Activated CD8-positive, alpha-beta memory T cell treated with anti-CD3 and anti-CD28 coated beads for 4 hours (primary cell): ENCODE measurements at places on chromosomes 6 and 20.

GRCh38 chr6:40882323-40882997 lies 156.6 kb downstream of the UNC5CL start:
- no peak for DNase-seq

DNA sequence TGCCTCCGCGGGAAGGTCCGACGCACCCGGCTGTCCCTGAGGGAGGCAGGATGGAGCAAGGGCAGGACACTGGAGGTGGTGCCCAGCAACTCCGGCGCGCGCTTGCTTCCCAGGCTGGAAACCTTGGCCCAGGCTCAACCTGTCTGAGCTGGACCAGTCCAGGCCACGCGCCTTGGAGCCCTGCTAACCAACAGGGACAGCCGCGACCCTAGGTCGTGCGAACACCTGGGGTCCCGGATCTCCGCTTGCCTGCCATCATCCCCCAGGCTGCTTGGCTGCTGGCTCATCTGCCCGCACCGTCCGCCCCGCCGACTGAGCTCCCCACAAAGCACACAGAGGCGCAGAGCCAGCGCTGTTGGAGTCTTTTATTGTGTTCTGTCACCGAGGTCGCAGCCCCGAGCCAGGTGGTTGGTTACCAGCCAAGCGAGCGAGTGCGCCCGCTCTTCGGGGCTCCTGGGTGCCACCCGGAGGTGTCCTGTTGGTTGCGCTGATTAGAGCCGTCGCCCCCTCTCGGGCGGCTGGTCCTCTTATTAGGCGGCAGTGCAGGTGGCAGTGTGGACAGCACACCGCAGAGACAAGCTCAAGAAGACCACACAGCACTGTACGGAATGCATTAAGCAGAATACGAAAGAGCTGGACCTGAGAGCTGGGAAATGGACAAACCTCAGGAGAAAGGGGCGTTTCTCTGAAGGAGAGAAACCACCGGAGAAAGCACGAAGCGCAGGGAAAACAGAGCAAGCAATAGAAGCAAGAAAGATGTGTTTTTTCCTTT lies 3.8 kb downstream of the COL12A1 start:
- DNase-seq, result no peak

DNA sequence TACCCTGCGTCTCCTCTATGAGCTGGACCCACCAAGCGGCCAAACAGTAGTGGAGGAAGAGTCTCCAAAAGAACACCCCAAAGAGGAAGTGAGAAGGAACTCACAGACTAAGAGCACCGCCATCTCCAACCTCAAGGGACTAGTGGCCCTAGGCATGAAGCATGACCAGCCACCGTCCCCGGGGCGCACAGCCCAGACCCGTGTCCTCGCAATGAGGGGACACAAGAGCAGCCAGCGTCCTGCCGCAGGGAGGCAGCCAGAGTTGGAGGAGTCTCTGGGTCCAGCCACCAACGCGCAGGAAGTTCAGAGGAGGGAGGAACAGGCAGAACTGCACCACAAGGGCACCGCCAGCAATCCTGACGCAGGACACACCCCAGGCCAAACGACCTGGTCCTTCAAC lies 72.6 kb downstream of the TAF4 start:
- DNase-seq, result no peak

- DNase-seq, result no peak
Measured at GRCh38 chr6:78611102-78611620, 256.2 kb upstream of the IRAK1BP1 start.

DNA sequence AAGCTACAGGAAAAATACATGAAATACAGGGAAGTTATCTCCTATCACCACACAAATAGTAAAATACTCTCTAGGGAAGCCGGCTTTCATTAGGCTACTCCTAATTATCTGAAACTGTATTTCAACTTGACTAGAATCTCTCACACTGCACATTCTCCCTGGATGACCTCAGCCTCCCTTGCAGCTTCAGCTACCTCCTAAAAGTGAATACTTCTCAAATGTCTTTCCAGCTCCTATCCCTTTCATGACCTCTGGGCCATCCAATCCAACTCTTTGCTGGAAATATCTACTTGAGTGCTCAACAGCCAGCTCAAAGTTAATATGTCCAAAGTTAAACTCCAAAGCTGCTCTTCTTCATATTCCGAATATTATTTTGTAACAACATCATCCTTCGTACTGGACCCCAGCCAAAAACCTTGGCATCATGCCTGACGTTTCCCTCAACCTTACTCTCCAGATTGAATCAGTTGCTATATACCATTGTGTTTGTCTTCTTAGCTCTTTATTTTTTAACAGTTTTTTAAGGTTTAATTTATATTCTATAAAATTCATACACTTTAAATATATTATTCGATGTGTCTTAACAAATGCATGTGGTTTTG lies 29.4 kb upstream of the KIF6 start:
- no peak for DNase-seq

DNA sequence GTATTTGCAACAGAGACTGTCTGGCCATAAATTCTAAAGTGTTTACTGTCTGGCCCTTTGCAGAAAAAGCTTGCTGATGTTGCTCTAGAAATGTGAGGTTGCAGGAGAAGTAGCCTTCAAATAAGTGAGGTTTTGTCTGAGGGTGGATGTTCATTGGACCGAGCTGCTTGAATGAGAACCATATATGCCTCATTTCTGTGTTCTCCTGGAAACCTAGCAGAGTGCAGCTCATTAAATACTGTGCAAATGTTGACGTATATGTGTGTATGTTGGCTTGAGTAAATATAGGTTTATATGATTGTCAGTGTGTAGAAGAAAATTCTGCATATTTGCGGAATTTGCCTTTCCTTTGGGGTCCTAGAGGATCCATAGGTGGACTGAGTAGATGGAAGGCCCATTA lies 39.0 kb downstream of the CHMP4B start:
- no peak for DNase-seq

- DNase-seq, result no peak
Measured at GRCh38 chr6:33828452-33828763, 24.6 kb upstream of the MLN start.

GRCh38 chr20:50358971-50359370 lies 151.2 kb upstream of the PTPN1 start:
- no peak for DNase-seq

DNA sequence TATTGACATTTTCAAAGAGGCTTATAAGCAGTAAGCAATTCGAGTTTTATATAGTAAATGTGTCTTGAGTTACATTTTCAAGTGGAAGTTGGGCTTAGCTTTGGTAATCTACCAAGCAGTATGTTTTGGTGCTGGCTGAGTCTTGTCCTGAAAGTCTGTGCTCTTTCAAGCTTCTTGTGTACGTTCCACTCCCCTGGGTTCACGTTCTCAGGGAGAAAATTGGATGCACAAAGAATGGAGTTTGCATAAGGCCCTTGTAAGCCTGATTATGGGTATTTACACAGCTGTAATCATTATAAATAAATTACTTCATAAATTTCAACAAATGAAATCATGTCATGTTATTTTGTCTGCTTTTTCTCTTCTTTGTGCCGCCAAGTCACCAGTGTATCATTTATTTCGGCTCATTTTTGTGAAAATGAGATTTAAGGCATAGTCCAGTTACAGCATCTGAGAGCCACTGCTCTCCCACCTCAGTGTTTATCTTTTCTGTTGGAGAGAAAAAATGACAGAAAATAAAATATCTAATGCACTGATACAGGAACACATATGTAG lies 262.5 kb downstream of the BTBD3 start:
- no peak for DNase-seq

- no peak for DNase-seq
Measured at GRCh38 chr6:159464816-159465215, 228.2 kb downstream of the SOD2 start.

- no peak for DNase-seq
Measured at GRCh38 chr20:38770546-38770945, 22.3 kb downstream of the ACTR5 start.

GRCh38 chr20:3233991-3234498 lies 4.9 kb downstream of the SLC4A11 start:
- no peak for DNase-seq

DNA sequence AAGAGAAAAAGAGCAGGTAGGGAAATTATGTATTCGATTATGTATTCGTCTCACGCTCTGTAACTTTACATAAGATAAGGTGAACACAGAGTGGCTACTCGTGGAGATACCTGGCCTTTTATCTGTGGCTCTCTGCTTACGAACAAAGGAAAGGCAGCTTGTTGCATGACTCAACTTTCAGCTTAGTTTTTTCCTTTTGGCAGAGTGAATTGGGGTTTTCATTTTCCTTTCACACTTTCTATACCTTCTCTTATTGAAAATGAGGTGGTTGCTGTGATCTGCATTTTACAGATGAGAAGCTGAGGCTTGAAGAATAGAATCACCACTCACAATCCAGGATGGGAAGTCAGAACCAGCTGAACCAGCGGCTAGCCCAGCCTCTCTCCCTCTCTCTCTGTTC lies 13.3 kb upstream of the KCNK15 start:
- DNase-seq, result no peak

DNA sequence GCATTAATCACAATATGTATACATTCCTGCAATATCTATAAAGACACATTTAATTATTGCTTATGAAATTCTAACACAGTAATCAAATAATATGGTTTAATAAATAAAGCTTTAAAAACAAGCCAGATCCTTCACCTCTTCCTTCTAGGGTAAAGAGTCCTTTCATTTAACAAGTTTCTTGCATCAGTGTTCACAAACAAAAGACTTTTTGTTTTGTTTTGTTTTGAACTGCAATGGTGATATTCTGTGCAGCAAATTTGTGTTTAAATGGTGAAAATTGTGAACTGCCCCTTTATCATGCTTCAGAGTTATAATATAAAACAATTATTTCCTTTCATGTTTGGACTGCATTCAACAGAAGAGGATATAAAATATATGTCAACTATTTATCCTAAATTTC lies 177.3 kb downstream of the EPHA7 start:
- no peak for DNase-seq

- no peak for DNase-seq
Measured at GRCh38 chr6:39153766-39154397, 38.9 kb upstream of the SAYSD1 start.

DNA sequence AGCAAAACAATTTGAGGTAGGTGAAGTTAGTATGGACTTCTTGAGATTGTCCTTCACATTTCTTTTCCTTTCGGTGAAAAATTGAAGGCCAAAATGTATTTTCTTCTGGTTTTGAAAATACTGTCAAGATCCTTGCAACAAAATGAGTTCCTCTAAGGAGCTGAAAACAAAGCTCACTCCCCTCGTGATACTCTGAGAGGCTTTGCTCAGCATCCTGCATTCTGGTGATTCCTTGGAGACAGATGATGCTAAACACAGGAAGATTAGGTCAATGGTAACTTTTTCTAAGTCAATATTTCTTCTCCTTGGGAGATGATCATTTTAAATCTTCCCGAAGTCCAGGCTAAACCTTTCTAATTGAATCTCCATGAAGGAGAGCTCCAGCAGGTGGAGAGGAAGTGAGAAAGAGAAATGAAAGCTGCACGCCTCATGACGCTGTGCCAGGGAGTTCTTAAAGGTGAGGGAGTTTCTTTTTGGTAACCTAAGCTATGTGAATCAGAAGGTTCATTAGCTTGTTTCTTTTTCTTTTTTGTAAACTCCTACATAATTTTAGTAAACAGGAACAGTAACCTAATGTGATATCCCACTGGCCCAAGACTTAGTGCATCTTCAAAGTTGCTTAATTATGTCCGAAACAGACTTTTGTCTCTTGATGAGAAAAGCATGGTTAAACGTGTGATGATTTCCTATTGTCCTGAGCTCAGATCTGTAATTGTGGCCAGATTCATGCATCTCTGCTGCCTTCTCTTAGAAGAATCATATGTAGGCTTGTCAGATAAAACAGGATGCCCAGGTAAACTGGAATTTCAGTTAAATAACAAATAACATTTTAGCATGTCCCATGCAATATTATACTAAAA lies 15.0 kb downstream of the ESR1 start:
- no peak for DNase-seq

GRCh38 chr20:49557449-49557848 lies 10.5 kb downstream of the PTGIS start:
- DNase-seq, result no peak

GRCh38 chr6:14727494-14728395 lies 518.1 kb upstream of the JARID2 start:
- DNase-seq, result no peak

- no peak for DNase-seq
Measured at GRCh38 chr6:129031051-129031599, 148.2 kb downstream of the LAMA2 start.

GRCh38 chr20:54228841-54229240 lies 21.0 kb downstream of the PFDN4 start:
- DNase-seq, result no peak

DNA sequence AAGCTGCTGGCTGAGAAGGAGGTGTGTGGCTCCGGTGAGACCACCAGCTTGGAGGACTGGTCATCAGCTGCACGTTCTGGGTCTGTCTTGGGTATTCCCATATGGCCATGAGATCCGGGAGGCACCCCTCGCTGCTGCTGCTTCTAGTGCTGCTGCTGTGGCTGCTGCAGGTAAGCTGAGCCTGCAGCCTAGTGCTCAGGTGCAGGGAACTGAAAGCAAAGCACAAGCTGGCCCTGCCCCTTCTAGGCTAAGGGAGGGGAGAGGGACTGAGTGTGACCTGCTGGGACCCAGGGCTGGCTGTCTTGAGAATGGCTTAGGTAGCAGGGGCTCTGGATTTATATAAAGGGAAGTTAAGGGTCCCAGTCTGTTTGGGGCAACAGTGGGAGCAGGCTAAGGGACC lies 403 bp downstream of the CDH26 start:
- no peak for DNase-seq

- DNase-seq, result no peak
Measured at GRCh38 chr20:62317167-62317655, 14.4 kb downstream of the ADRM1 start.
